Neural crest cell (in vitro differentiated cells): ENCODE measurements at places on chromosomes 4 and X. TPM values are rescaled to one million over a fixed set of nuclear protein-coding genes. Genes with fewer than 3 reads are reported as not detected.

DNA sequence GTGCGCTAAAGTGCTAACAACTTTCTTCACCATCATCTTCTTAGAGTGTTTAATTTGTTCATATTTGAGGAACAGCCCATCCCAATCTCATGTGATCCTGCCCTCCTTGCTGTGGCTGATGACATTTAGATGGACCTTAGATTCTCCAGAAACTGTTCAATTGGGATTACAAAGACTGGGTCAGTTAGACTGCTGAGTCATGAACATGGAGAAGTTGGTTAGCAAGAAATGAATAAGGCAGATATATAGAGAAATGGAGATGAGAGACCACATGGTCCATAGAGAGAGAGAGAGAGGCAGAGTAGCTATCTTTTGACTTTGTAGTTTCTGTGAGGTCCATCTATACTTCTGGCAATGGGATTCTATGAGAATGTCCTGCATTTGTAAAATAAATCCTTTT is 275.9 kb downstream of the GLUD2 start:
- DNase-seq, result no peak

The MAGEA1 gene
- total RNA-seq, result not detected in 2 replicates

The PABPC1L2B gene
- total RNA-seq, result 0.14 TPM in 1 of 2 replicates, not detected in the other

GRCh38 chrX:69539437-69539836 is 35.3 kb downstream of the NALF2 start:
- DNase-seq, result no peak

DNA sequence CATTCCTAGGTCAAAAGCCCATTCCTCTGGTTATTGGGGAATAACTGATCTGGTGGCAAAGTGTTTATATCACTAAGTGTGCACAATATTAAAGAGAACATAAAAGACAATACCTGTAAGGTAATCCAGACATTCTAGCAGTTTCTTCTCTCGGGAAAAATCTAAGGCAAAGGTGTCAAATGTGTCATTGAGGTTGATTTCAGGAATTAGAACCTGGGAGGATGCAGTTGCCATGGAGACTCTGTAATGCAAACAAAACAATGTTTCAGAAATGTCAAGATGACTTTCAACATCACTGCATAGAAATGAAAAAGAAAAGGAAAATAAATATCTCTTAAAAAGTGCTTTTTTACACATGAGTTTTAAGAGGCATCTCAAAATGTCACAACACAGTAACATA is 145.9 kb downstream of the MID1 start:
- DNase-seq, result no peak

DNA sequence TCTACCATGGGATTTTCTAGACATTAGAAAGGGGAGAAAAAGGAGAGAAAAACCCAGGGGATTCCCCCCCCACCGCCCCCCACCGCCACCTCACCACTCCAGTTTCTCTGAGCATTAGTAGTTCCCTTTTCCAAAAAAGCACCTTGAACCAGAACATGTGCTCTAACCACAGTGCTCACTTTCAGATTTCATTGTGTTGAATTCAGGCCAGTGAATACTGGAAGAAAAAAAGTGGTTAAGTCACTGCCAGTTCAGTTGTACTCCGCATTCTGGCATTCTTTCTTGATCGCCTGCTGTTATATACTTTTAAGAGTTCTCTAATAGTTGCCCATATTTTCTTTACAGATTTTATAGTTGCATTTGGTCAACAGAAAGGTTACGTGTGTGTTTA is 40.9 kb downstream of the JADE3 start:
- no peak for DNase-seq

DNA sequence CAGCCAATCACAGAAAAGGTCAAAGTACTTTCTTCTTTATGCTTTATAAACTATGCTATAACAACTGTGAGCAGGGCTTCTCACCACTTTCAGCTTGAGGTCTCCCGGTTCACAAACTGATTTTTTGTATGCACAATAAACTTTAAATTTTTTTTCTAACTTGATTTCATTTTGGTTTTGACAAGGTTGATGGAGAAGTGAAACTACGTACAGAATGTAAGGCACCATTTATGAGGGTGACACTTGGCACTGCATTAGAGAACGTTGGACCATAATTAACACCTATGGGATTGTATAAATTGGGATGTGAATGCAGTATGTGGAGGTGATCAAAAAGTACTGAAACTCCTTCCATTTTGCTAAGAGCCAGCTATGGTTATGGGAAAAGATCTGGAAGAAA is 857.9 kb upstream of the HTR2C start:
- DNase-seq, result no peak

- no peak for DNase-seq
Observed at GRCh38 chr4:113674251-113674650, 87.3 kb downstream of the CAMK2D start.

DNA sequence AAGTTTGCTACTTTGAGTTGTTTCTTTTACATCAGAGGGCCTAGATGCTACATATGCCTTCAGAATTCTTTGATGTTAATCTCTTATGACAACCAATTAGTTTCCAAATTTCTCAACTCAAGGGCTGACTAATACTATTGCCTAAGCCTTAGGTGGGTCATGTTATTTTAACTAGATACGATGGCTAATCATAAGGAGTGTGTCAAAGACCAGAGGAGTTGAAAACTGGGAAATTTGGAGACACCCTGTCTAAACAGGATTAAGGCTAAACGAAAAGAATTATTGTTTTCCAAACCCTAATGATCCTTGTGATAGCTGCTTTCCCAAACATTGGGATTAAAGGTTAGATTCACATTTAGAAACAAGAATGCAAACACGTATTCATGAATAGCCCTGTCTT is 228.5 kb downstream of the PCDH7 start:
- DNase-seq, result no peak

The SPANXN3 gene
- not detected in 2 replicates for total RNA-seq

The PFKFB1 gene
- total RNA-seq, result 0.77 and 0.93 TPM in 2 replicates

The ENPP6 gene
- not detected in 2 replicates for total RNA-seq

GRCh38 chrX:2642791-2643190 is 48.3 kb upstream of the CD99 start:
- DNase-seq, result no peak

The AMER1 gene
- total RNA-seq, result 12.8 and 13.6 TPM in 2 replicates

The ADH1C gene
- total RNA-seq, result not detected in 2 replicates

DNA sequence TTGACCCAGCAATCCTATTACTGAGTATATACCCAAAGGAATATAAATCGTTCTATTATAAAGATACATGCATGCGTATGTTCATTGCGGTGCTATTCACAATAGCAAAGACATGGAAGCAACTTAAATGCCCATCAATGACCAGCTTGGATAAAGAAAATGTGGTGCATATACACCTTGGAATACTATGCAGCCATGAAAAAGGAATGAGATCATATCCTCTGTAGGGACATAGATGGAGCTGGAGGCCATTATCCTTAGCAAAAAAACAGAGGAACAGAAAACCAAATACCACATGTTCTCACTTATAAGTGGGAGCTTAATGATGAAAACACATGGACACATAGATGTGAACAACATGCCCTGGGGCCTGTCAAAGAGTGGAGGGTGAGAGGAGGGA is 124.1 kb upstream of the AFF2 start:
- no peak for DNase-seq

The PPEF2 gene
- total RNA-seq, result 0.09 TPM in 1 of 2 replicates, not detected in the other

DNA sequence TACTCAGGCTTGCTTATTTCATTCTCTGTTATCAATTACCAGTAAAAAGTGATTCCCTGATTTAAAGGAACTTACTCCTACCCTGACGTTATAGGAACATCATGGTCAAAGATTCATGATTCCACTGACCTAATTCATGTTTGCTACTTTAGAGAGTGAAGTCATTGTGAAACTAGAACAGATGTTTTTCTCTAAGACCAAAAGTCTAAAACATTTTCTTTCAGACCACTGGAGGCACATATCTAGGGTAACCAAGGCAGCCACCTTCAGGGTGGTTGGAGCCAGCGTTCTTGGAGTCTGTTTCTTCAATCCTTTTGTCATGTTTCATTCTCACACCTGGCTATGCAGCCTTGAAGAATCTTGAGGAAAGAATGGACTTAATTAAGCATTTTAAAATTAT is 77.8 kb downstream of the GALNTL6 start:
- no peak for DNase-seq

The CENPVL3 gene
- 10.1 and 11.1 TPM in 2 replicates for total RNA-seq

DNA sequence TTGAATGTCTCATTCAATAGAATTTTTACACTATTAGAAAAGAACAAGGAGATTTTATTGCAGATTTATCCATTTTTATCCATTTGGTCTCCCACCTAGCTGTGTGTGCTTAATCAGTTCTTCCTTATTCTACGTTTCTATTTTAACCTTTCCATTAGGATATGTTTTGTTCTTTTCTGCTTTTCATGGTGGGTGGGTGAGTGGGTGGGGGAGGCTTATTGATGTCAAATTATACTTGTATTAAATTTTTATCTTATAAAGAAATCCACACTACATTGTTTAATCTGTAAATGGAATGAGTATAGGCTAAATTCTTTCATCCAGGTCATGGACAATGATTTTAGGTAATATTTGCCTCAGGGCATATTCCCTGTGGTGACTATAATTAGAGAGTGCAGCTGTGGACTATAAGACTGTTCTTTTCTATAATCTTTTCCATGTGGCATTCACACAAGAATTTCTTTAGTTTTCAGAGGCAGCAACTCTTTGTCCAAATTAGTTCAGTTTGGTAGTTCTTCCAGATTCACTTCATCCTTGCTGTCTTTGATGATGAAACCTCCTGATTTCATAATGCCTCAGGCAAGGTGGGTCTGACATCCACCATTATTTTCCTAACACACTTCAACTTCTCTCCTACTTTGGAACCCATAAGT is 2451.8 kb downstream of the PCDH7 start:
- no peak for DNase-seq

GRCh38 chr4:14152834-14153519 is 525.5 kb upstream of the BOD1L1 start:
- no peak for DNase-seq

The HS3ST1 gene
- 0.09 and 0.37 TPM in 2 replicates for total RNA-seq

The CNKSR2 gene
- total RNA-seq, result 21.0 and 22.4 TPM in 2 replicates

The USP17L11 gene
- total RNA-seq, result not detected in 2 replicates

- DNase-seq, result no peak
Observed at GRCh38 chr4:986428-986878, 391 bp upstream of the IDUA start.

The EFHC2 gene
- total RNA-seq, result 0.77 and 1.2 TPM in 2 replicates

DNA sequence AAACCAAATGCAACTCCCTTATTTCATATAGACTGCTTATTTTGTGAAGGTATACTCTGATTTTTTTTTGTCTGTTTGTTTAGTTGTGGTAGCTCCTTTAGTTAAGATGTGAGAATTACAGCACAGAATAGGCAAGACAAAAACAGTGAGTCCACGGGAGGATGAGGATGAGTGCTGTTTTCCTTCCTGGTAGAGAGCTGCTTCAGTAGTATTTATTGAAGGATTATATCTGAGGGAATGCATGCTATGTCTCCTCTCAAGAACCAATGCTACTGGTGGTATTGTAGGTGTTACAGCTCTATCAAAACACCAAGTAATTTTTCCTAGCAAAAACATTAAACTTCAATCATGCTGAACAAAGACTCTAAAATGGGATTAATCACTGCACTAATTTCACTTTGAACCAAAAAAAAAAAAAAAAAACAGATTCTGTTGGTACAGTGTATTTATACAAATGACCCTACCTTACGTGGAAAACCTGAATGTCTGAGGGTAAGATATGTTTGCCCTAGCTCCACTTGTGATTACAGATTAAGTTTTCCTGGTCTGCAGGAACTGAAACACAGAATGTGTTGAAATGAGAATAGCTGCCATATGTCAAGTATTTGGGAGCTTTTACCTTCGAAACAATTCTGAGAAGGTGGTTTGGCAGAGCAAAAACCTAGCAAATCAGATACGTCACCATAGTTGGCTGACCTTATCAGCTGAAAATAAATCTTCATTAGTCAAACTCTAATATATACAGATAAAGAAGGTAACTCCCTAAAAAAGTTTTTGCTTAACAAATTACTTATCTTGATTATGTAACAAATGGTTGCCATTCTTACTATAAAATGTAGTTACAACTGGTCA is 40.3 kb downstream of the PPP3CA start:
- DNase-seq, result no peak

The RNF212 gene
- total RNA-seq, result 2.7 and 5.0 TPM in 2 replicates

GRCh38 chr4:22192084-22192511 is 243.5 kb upstream of the KCNIP4 start:
- DNase-seq, result no peak

The BRS3 gene
- total RNA-seq, result not detected in 2 replicates

The F8A3 gene
- 4.3 and 5.2 TPM in 2 replicates for total RNA-seq

DNA sequence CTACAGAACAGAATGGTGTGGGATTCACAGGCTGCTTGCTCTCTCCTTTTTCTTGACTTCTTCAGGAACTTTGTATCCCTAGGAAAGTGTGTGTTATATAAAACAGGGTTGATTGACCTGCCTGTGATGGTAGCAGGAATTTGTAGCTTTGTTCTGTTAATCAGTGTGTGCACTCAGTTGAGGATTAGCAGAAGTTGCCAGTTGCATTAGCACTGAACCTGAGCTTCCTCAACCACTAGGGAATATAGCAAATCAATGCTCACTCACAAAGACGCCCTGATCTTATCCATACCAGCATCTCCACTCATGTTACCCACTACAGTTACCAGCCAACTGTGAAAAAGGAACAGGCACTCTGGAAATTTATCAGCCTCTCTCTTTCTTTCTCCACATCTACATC is 319.1 kb upstream of the EMCN start:
- no peak for DNase-seq

DNA sequence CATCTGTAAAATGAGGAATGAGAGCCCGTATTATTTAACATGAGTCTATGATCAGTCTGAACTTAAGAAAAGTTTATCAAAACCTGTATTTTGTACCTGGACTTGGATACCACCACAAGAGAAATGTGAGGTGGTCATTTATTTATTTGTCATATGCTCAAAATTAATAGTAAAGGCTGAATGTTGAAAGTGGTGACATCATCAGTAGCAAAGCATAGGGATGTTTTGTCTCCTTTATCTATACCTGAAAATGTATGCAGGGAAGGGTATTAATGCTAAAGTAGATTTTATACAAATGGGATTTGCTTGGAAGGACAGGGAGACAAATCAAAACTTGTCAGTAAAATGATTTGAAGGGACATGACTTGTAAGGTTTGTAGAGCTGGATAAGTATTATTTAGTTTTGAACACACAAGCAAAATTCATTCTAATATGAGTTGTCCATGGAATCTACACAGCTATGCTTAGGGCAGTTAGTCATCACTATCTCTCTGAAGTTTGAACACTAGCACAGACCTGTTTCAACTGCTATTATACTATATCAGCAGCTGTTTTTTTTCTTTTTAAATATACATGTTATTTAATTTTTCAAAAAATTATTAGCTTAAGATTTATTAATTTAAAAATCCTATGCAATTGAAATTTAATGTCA is 52.4 kb upstream of the GUCY1A1 start:
- no peak for DNase-seq
